Stimulated activated CD8-positive, alpha-beta memory T cell treated with anti-CD3 and anti-CD28 coated beads, Interleukin-15, amount 100 ng/mL, for 4 hours (primary cell): ENCODE measurements at places on chromosomes 6 and 20.

DNA sequence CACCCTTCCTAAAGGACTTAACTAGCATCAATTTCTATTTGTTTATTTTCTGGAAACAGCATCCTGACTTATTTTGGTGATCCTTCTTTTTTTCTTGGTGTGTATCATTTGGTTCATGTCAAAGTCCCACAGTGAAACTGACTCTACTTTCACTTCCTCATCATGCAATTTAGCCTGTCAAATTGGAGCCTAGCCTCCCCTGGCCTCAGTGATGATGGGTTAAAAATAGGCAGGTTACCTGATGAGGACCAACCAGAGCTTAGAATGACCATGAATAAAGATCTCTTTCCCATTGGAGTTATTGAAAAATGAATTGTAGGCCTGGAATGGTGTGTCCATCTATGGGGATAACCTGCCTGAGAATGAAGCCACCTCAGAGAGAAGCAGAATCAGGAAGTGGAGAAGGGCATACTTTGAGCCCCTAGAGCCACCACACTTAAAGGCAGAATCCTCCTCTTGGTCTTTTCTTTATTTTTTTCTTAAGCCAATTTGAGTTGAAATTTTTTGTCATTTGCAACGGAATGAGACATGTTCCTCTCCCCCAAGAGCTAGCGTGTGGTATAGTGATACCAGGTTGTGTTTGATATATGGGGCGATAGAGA, 105.6 kb downstream of the BTBD3 start:
- no peak for DNase-seq

DNA sequence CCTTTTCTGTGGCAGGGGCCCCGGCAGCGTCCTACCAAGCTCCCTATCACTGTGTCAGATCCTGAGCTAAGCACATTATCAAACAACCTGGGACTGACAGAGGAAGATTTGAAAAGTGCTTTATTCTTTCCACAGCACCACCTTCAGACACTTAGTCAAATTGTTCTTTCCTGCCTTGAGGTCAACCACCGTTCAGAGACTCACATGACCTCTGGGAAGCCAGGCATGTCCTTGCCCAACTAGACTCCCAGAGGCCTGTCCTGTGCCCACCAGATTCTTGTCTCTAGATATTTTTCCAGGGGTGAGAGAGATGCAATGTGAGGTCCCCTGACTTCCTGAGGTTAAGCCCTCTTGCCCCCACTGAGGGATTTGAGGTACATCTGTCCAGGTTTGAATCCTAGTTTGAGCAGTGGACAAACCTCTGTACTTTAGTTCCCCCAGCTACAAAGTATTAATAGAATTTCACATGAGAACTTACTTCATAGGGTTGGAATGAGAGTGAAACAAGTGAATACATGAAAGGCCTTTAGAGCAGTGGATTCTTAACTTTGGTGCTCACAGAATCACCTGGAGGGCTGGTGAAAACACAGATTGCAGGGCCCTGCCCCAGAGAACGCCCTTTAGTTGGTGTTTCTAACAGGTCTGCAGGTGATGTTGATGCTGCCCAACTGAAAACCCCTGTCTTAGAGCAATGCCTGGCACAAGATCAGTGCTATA, 179.8 kb downstream of the CLIC5 start:
- DNase-seq, result no peak

GRCh38 chr6:107079429-107079828, 35.9 kb downstream of the BEND3 start:
- DNase-seq, result no peak

DNA sequence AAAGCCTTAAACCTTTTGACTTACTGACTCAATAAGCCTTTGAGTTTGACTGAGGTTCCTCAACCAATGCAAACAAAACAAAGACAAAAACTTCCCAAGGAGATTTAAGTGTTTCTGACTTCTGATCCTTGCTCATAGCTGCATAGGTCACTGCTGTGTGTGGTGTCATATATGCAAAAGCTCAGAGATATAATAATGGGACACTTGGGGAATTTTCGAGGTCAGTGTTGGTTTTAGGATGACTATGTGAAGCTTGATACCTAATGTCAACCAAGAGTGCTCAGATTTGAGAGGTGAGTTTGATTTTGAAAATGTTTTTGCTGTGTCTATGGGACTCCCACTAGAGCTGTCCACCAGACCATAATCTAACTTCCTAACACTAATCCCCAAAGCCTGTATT, 26.2 kb downstream of the ZKSCAN8 start:
- no peak for DNase-seq

GRCh38 chr6:168605964-168606363, 165.0 kb downstream of the SMOC2 start:
- no peak for DNase-seq

- no peak for DNase-seq
These were observed 24.5 kb upstream of the RTF2 start for GRCh38 chr20:56443654-56444540.

DNA sequence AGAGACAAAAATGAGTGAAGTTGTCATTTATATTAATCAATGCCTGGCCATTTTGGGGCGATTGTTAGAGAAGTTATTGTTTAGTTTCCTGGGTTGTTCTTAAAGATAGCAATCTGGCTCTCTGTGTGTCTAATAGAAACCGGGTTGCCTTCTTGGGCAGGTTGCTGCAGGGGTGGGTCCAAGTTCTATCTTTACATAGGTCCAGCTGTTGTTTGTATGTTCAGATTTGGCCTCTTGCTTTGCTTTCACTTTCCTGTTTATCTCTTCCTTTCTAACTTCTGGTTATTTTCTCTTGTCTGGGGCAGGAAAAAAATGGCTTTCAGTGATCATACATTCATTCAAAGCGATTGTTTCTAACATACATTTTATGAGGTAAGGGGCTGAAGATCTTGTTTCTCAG, 128.4 kb upstream of the NOX3 start:
- DNase-seq, result no peak

- DNase-seq, result no peak
These were observed 83.3 kb downstream of the MTFR2 start for GRCh38 chr6:136166815-136167214.

DNA sequence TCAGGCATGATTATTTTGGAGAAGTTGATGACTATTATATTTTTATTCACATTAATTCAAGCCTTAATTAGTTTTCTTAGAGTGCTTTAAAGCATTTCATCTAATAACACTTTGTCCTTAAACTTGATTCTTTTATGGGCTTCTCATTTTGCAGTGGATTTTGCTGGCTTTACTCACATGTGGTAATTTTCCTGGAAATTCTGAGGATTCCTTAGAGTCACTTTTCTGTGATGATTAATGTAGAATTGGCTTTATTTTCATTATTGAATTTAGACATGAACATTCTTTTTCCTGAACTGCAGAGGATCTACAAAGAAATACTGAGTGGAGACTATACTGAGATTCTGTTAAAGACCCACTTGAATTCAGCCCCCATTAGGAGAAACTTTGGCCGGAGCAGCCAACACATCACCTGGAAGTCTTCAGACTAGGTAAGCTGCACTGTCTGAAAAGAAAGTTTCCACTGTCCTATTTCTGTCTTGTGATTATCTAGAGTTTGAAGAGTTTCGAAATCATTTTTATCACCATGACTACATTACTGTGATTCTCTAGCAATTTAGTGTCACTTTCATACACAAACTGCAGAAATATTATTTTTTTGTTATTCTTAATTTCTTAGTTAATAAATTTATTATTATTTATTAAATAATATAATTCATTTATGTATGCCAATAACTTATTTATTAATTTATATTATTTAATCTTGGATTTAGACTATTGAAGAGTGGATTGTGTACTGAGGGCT, 1.9 kb downstream of the RFPL4B start:
- no peak for DNase-seq

DNA sequence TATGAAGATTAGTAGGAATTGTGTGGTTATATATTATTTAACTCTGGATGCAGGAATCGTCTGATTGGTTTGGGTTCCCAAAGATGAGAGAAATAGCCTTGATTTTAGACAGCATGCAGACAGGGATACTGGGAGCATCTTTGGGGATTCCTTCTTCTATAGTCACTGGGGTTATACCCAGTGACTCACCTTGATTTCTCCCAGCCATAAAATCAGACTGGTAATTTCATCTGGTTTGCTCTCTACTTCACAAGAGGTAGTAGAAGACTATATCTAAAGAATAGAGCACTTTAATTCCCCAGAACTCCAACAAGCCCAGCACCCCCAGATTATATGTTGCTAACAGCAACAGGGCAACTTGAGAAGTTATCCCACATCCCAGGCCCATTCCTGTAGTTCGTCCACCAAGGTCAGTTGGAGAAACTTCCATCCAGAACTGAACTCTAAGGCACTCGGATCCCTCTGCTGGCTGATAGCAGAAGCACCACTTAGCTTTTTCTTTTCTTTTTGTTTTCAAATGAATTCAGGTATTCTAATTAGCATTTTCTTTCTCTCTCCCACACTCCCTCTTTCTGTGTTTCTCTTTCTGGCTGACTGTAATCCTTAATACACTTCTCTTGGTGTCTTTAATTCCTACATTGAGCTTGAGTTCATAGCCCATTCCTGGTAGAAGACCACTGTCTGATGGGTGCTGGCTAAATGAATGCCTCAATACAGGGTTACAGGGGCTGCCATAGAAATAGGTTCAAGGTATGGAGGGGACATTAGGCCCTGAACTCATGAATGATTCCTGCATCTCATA, 20.4 kb upstream of the EFHC1 start:
- no peak for DNase-seq

DNA sequence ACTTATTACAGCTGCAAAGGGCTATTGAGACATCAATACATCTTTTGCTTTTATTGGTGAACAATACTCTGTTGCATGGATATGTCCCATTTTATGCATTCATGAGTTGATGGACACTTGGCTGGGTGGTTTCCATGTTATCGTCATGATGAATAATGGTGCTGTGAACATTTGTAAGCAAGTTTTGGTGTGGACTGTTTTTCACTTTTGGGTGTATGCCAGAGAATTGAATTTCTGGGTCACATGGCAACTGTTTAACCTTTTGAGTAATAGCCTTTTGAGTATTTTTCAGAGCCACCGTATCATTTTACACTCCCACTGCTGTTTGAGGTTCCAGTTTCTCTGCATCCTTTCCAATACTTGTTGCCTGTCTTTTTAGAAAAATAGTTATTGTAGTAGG, 107.0 kb downstream of the JARID2 start:
- DNase-seq, result no peak

DNA sequence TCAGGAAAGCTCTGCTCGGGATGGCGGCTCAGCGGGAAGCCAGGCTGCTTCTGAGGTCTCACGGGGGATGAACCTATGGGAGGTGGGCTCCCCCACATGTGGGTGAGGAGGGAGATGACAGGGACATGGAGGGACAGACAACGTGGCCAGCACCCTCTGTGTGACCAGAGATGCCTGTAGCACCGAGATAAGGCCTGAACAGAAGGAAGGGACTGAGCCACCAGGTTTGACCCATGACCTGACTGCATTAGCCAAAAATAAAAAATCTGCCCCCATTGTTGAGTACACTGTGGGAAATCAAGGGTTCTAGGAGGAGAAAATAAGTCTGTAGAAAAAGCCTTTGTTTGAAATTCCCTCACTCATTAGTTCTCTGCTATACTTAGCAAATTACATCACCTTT, 105.7 kb downstream of the RNASET2 start:
- DNase-seq, result no peak

GRCh38 chr6:138264372-138264880, 46.1 kb upstream of the PBOV1 start:
- DNase-seq, result no peak

DNA sequence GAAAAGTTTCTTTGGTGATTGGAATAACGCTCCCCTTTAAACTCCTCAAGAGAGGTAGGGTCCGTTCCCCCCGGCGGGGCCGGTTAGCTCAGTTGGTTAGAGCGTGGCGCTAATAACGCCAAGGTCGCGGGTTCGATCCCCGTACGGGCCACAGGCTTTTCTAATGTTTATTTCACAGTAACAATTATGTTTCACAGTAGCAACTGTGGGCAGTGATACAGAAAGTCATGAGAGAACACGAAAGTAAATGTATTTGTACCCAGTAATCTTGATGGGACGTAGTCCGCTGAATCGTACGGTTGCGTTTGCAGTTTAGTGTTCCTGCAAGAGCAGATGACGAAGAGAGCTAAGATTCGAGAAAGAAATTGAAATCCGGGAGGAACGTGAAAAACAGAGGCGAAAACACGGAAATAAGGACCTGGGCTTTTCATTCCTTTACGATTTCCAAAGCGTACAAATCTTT, 505.5 kb downstream of the PRIM2 start:
- no peak for DNase-seq
